Stimulated activated CD8-positive, alpha-beta memory T cell treated with anti-CD3 and anti-CD28 coated beads, Interleukin-4, amount 100 ng/mL, for 48 hours (primary cell): ENCODE measurements at places on chromosomes 1 and 21.

DNA sequence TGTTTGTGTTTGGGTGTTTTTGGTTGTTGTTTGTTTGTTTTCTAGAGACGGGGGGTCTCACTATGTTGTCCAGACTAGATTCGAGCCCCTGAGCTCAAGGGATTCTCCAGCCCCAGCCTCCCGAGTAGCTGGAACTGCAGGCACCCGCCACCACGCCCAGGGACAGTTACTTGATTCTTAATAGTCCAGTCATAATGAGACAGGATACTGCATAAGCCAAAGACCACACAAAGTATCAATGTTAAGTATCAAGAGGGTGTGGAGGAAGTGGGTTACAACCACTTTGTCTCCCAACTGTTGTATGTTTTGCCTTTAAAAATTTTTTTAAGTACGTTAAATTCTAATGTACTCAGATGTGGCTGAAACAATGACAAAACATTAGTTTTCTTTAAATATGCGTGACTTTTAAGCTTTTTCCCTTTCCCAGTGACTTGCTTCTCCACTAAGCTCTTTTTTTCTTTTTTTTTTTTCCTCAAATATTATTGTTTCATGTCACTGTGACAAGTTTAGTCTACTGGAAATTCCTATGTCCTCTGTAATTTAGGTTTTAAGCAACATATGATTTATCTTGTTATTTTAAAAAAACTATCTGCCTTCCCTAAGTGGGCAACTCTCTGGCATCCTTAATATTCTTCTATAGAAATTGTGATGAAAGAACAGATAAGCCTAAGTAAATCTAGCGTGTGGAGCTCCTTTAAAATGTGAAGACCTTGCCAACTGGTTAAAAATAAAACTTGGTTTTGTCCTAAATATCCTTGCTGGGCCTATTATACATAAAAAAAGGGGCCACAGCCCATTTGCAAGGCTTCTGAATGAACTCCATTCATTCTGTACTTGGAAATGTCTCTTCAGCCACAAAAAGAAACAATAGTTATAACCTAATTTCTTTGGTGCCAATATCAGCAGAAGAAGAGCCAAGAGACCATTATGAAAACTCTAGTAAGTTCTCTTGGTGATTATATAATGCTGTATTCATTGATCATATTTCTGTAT, 56.2 kb upstream of the DPH5 start:
- DNase-seq: peak; percentile 62

DNA sequence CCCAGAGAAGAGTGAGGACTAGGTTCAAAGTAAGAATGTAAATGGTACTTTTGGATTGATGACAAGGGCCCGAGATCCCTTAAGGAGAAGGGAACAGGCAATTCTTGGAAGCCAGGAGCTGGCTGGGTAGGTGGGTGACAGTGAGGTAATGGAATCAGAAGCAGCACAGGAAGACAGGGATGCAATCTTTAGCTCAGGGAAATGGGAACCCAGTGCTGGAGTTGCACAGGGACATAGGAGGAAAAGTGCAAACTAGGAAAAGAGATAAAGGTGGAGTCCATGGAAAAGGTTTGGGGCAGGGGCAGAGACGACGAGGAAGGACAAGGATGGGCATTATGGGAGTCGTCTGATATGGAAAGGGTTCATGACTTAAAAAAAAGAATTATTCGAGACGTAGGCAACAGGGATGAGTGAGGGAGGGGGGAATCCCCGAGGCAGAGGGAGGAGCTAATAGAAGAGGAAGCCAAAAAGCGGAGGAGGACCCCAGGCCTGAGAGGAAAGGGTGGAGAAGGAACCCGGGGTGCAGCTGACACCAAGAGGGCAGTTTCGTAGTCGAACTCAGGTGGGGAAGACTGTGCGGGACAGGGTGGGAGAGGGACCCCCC, 495 bp downstream of the PI4KB start:
- peak; percentile 73 for DNase-seq

DNA sequence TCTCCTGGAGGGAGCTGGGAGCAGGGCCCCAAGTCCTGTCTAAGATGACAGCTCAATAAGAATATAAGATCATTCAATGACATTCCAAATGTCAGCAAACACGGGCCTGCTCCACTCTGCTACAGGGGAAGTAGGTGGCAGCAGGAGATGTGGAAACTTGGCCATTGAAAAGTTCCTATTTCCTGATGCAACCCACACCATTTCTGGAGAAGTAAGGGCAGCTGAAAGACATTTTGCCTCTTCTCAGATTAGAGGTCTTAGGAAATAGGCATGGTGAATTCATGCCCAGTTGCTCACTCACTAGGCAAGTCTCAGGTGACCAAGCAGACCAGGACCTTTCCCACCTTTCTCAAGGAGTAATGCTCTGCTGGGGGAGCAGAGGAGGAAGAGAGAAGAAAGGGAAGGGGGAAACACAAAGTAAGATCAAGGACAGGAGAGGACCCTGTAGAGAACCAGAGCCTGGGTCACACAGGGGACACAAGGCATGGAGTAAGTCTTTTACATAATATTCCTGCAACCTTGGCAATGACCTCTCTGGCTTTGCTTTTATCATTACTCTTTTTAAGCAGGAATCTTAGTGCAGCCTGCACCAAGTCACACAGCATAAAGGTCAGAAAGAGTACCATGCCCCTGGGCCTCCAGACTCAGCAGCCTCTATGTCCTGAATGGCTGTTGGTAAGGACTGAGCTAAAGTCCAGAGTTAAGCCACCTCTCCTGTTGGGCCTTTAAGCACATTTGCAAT, 68.9 kb downstream of the DMAP1 start:
- DNase-seq: no peak

DNA sequence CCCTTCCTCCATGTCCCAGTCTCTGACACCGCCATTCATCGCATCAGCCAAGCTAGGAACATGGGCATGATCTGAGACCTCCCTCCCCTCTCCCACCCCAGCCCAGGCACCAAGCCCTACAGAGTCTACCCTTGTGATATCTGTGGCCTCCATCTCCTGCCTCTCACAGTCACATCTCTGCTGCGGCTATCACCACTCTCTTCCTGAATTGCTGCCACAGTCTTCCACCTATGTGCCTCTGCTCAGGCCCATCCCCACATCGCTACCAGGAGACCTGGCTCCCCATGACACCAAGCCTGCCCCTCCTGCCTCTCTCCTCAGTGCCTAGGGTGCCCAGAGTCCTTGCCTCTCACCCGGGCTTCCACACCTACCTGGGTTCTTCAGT, 82.7 kb upstream of the BCAR3 start:
- no peak for DNase-seq

DNA sequence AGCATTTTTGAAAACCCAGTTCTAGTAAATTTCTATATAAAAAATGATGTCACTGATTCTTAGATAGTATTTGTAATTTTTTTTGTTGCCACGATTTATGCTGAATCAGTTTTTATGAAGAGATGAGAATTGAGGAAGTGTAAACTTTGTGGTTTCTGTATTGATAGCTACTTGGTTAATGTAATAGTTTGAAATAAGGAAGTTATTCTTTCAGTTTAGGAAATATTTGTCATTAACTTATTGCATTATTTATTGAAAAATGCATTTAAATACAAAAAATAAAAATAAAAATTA, 97.8 kb downstream of the ZFYVE9 start:
- no peak for DNase-seq

DNA sequence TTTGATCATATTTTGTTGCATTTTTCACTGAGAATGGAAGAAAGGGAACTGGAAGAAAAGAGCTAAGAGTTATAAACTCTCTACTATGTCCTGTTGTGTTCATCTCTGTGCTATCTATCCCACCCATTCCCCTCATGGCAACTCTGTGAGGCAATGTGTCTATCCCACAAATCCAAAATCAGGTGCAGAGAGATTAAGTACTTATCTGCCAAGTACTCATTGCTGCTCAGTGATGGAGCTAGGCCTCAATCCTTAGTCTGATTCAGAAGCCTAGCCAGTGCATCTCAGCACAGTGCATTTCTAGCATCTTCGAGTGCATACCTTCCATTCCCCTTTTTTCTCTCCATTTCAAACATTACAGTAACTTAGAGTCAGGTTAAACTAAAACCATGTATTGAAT, 270.6 kb downstream of the TPR start:
- DNase-seq: no peak

GRCh38 chr1:87074001-87074795, 159.8 kb downstream of the HS2ST1 start:
- DNase-seq: no peak

- DNase-seq: no peak
These were observed 67.1 kb upstream of the IPO9 start for GRCh38 chr1:201761871-201762270.

- DNase-seq: no peak
These were observed 6.4 kb upstream of the KCNK1 start for GRCh38 chr1:233607252-233608119.
